ENCODE measurements at places on chromosomes 2 and 18. TPM values are rescaled to one million over a fixed set of nuclear protein-coding genes. Genes with fewer than 3 reads are reported as not detected.

- DNase-seq, result no peak
Measured at GRCh38 chr2:159019021-159019420, 50.6 kb downstream of the TANC1 start.

SPP2 gene
- not detected for polyA plus RNA-seq

GRCh38 chr18:33239298-33239697 is 201.2 kb downstream of the CCDC178 start:
- DNase-seq, result no peak

GRCh38 chr2:37857575-37858399 is 67.3 kb upstream of the RMDN2 start:
- DNase-seq, result no peak

GPBAR1 gene
- polyA plus RNA-seq, result 1.2 TPM

DNA sequence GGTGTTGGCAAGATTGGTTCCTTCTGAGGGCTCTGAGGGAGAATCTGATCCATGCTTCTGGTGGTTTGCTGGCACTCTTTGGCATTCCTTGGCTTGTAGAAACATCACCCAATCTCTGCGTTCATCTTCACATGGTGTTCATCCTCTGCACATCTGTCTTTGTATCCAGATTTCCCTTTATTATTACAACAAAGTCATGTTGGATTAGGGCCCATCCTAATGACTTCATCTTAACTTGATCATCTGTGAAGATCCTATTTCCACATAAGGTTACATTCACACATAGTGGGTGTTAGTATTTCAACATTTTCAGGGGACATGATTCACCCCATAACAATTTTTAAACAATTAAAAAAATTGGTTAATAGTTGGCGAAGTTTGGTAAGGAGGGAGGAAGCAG is 177.4 kb upstream of the CWC22 start:
- no peak for DNase-seq

- no peak for DNase-seq
Measured at GRCh38 chr2:2158915-2159314, 172.2 kb downstream of the MYT1L start.

AQP12A gene
- polyA plus RNA-seq, result not detected

DNA sequence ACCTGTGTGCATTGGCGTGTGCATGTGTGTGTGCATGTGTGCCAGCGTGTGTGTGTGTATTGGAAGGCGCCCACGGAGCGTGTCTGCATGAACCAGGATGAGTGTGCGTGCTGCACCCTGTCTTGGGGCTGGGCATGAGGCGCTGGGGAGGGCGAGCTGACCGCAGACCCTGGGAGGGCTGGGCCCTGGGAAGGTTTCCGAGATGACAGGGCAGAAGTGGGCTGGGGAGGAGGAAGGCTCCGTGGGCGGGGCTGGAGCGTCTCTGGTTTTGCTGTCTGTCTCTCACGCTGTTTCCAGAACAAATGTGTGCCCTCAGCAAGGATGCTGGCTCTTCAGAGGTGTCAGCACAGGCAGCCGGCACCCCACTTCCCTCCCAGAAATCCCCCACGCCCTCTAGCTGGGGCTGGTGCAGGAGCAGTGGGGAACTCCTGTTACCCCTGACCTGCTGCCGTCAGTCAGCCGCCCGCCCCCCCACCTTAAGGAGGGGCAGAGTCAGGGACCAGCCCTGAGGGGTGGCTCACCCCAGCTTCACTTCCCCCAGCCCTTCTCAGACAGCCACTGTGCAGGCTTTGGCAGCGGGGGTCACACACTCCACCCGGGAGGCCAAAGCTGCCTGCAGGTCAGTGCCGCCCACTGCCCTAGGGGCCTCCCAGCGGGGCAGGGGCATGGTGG is at the start of gene GPR35:
TSS of gene GPR35 (plus strand) at position 531 of the 672 bp plus-strand sequence. CDS start 4,473 bp downstream, outside the sequence.
- no peak for DNase-seq

GRCh38 chr2:102755284-102755683 is 6.5 kb upstream of the TMEM182 start:
- no peak for DNase-seq

- no peak for DNase-seq
Measured at GRCh38 chr2:146867477-146867986, 977.3 kb upstream of the ACVR2A start.

DNA sequence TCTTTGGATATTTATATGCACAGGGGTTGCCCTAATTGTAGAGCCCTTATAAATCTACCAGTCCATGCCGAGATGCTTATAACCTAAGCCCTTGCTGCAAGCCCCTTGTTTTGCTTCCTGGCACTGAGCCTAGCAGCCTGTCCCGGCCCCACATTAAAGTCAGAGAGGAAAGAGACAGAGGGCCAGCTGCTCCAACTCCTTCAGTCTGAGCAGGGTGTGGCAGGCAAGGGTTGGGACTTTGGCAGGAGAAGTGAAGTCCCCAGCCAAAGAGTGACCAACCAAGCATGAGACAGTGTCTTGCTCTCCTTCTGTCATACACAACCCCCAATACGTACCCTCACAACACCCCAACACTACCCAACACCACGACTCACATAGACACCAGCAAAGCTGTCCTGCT is 54.7 kb upstream of the FZD7 start:
- no peak for DNase-seq

DNA sequence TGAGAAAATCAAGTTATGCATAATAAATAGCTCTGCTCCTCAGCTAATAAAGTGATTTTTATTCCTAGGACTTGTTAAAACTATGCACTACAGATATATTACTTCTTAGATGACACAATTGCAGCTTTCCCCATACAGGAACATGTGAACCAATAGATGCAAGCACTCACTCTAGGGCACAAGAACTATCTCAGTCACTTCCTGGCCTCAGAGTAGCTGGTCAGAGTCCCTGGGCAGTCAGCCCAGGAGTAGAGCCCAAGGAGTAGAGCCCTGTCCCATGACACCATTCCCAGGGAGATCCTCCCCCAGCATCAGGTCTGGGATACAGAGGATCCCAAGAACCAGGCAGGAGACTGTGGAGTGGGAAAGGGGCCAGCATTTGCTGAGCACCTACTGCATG is 2.7 kb downstream of the TNS1 start:
- DNase-seq, result no peak

SLC16A14 gene
- polyA plus RNA-seq, result 13.2 TPM

DNA sequence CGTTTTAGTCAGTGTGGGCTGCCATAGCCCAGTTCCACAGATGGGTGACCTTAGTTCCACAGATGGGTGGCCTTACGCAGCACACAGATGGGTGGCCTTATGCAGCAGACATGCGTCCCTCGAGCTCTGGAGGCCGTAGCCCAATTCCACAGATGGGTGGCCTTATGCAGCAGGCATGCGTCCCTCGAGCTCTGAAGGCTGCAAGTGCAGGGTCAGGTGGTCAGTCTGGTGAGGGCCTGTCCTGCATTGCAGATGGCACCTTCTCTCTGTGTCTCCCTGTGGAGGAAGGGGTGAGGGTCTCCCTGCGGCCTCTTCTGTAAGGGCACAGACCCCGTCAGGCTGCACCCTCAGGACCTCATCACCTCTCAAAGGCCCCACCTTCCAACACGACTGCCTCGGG is 189.5 kb upstream of the TPO start:
- no peak for DNase-seq
